Stimulated activated CD4-positive, alpha-beta T cell treated with anti-CD3 and anti-CD28 coated beads, Interleukin-15, amount 100 ng/mL, for 24 hours (primary cell): ENCODE measurements at places on chromosomes 2 and 18.

- DNase-seq = no peak
These were observed 455 bp downstream of the C18orf32 start for GRCh38 chr18:49486606-49486952.

- no peak for DNase-seq
These were observed 113.3 kb downstream of the SMAD2 start for GRCh38 chr18:47817017-47817794.

DNA sequence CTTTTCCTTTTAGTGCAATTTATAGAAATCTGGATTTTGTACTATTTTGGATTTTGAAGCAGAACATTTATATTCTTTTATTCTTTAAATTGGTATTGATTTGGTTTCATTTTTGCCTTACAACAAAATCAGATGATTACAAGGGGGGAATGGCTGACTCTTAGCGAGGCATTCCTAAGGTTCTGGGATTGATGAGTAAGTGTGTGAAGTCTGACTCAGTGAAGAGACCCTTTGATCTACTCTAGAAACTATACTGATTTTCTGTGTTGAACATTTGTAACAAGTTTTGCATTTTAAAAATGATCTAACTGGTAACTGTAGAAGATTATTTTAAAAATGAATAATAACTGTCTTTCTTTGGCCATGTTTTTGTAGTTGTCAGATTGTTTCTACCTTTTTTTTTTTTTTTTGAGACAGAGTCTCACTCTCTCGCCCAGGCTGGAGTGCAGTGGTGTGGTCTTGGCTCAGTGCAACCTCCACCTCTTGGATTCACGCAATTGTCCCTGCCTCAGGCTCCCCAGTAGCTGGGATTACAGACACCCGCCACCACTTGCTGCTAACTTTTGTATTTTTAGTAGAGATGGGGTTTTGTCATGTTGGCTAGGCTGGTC is 48.7 kb downstream of the TTC39C start:
- no peak for DNase-seq

DNA sequence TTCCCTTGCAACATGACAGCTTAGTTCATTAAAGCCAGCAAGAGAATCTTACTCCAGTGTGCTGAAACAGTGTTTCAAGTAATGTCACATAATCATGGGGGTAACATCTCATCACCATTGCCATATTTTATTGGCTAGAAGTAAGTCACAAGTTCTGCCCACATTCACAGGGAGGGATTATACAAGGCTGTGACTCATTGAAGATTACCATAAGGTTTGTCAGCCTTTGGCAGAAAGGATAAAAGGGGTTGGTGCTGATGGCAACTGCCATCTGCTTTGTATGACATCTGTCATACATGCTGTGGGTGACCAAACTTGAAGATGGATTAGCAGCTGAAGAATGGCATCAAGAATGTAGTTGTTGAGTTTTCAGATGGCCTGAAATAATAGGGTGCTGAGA is 61.2 kb downstream of the KCNE4 start:
- no peak for DNase-seq

DNA sequence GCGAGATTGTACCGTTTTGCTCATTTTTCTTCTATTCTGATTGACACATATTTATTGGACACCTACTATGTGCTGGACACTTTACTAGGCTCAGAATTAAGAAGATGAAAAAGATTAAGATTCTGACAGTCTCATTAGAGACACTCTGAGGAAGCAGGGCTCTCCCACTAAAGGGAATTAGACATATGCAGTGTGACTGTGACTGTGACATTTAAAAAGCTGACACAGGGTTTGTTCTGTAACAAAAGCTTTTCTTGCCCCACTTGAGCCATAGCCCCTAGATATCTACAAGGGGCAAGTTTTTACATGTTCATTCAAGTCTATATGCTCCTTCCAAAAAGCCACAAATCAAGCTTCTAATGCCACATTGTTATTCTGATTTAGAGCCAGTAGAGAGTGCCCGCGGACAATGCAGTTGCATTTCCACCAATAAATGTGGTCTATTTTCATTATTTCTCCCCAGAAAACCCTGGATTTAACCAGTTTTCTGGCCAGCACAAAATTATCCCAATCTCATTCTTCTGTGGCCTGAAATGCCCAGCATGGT is 9.8 kb downstream of the ARHGAP25 start:
- DNase-seq = no peak

DNA sequence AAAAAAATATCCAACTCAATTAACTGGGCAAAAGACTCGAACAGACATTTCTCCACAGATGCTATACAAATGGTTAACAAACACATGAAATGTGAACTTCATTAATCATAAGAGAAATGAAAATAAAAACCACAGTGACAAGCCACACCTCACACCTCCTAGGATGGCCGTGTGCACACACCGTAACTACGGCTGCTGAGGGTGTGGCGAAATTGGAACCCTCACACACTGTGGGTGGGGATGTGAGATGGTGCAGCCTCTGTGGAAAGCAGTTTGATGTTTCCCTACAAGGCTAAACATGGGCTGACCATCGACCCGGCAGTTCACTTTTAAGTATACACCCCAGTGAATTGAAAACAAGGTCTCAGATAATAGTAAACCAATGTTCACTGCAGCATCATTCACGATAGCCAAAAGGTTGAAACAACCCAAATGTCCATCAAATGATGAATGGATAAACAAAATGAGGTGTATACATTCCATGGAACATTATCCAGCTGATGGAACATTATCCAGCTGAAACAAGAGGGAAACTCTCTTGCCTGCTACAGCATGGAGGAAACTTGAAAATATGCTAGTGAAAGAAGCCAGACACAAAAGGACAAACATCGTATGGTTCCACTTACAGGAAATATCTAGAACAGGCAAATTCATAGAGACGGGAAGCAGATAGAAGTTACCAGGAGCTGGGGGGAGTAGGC is 32.2 kb downstream of the ZAP70 start:
- peak; percentile 74 for DNase-seq

DNA sequence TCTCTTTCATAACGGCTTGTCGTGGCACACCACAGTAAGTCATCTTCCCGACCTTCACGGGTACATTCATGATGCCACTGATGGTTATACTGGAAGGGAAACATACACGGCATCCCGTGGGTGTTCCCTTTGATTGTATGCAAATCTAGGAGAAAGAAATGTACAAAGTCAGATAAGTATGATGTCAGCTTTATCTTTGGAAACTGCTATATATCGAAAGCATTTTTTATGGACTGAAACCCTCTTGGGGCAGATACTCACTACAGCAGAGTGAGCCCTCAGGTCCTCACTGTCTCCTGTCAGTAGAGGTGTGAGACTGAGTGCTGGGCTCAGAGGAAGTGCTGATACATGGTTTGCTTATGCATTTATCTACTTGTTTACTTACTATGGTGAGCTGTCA is 20.4 kb downstream of the PLA2R1 start:
- peak; percentile 72 for DNase-seq

DNA sequence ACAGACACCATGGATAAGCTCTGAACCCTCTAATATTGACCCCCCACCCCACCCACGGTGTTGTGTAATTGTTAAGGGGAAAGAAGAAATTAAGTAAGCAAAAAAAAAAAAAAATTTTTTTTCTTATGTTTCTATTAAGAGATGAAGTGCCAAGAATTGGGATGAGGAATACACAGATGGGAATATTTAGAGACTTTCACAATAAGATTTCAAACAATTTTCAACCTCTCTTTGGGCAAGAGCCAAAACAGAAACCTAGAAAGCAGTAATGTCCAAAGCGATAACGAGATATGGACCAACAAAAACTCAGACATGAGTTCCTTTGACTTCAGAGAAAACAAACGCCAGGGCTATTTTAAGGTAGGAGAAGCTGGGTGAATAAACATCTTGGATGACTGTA is 14.4 kb downstream of the PIEZO2 start:
- DNase-seq = no peak

DNA sequence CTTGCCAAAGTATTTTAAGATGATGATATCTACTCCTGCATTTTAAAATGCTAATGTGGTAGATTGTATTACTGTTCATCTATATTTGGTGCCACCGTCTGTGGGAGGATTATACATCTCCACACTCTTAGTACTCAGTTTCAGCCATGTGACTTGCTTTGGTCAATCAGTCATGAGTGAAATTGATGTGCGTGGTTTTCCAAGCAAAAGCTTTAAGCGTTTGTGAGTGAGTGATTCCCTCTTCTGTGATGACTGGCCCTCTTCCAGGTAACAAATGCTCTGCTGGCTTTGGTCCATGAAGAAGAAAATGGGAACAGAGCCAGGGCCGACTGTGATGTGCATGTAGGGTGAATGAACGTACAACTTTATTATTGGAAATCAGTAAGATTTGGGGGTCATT is 330.4 kb downstream of the LPIN1 start:
- peak; percentile 5 for DNase-seq

DNA sequence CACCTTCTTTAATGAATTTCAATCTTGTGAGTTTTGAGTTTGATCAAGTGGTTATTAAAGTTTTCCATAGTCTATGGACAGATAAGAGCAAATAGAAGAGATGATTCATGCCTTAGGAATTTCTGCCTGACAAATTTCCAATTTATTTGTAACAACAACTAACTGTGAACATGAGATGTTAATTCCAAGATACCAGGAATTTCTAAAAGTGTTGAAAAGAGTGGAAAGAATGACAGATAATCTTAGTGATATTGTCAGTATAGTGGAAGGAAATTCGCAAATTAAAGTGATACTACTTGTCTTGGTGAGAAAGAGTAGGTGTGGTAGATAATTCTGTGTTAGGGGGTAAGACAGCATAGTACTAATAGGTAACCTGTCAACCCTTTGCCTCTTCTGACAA is 82.4 kb downstream of the AGPS start:
- no peak for DNase-seq

DNA sequence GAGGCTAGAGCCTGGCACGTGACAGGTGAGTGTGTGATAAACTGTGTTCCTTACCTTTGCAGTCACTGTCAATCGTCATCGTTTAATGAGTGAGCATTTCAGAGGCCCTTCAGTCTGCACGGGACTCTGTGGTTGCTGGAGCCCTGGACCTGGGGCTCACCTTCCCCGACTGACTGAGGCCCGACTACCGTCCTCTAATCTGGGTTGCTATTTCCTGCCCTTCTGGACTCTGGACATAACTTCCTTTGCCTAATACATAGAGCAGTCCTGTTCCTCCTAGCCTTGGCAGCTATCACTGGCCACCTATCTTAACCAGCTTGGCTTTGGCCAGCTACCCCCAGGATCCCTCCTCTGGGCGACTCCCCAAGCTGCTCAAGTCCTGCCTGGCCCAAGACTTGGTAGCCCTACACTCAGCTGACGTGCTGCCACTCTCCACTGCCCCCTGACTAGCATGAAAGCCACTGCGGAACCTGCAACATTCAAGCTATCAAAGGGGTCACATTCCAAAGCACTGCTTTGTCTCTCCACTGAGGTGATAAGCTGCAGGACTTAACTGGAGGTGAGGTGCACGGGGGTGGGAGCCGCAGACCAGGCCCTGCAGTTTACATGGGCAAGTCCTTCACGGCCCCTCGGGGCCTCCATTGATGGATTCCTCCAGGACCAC is 11.1 kb upstream of the RAB17 start:
- no peak for DNase-seq

- no peak for DNase-seq
These were observed 2.3 kb upstream of the TFCP2L1 start for GRCh38 chr2:121287146-121287798.
